ENCODE measurements at places on chromosomes 7 and 10.

DNA sequence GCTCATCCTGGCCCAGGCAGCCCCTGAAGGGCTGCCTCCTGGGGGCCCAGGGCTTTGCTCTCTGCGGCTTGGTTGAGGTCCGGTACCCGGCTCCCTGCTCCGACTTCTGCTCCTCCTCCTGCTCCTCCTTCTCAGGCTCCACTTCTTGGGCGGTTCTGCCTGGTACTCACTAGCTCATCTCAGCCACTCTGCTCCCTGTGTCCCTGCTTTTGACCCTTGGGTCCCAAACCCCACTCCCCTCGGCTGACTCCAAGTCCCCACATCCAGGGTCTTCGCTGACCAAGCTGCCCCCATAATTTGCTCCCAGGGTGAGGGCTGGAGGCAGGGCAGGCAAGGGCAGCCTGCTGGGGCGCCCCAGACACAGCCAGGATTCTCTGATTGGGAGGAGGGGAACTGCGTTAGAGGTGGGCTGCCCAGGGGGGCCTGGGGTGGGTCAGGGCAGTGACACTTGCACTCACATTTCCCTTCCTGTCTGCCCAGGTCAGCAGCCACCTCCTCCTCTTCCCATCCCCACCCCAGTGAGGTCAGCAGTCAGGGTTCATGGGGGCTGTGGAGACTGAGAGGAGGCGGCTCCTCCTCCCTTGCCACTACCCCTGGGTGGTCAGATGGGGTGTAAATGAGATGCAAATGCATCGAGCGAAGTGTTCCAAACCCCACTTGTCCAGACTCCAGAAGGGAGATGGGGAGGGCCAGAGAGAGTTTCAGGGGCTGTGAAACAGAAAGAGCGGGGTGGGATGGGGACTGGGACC is 2.2 kb downstream of the SMARCD3 start:
- no peak for DNase-seq

DNA sequence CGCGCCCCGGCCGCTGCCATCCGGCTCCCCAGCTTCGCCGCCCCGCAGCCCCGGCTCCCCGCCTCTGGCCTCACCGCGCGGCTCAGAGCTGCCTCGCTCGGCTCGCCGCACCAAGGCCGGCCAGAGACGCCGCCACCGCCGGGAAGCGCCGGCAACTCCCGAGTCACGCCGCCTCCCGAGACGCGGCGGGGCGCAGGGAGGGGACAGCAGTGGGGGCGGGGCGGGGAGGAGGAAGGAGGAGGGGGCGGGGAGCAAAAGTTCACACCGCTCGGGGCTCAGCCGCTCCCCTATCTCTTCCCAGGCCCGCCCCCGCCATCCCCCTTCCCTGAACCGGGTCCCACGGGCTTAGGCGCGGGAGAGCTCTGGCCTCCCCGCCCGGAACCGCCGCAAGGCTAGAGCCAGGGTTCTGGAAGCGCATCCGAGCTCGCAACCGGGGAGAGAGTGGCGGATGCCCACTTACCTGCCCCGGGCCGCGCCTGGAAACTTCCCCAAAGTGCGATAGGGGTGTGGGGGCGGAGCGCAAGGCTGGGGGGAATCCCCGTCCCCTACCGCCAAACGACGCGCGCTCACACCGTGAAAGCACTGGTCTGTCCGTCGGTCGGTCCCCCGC is 1.0 kb downstream of the CHST15 start:
- DNase-seq, result peak; percentile 53

- DNase-seq, result no peak
These were observed 6.1 kb downstream of the MARVELD1 start for GRCh38 chr10:97719602-97720001.

GRCh38 chr10:93799155-93799708 is 41.5 kb downstream of the LGI1 start:
- no peak for DNase-seq

DNA sequence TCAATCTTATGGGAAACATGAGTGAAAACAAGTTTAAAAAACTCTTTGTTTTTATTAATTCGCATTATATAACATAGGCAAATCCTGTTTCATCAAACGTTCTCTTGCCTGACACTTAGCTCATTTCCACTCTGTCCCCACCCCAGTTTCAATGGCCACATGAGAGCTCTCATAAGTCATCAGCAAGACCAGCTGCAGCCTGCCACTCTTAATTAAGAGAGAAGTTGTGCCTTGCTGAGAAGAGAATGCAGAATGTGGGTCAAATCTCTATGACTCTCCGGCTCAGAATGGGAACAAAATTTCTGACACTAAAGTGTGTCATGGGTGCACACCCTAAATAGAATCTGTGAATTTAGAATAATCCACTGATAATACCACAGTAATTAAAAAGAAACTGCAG is 39.6 kb downstream of the ASAH2 start:
- no peak for DNase-seq

DNA sequence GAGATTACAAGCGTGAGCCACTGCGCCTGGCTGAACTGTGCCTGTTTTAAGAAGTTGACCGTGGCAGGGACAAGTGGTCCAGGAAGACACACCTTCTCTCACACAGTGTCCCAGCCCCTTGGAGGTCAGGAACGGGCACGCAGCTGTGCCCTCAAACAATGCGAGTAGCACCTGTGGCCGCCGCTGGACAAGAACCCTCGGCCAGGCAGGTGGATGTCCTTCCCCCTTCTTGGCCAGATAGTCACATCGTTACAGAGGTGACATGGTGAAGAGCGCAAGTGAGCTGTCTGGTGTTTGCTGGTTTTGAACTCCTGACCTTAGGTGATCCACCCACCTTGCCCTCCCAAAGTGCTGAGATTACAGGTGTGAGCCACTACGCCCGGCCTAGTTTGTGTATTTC is 8.8 kb downstream of the ZFAND2A start:
- DNase-seq, result no peak

- no peak for DNase-seq
These were observed 47.7 kb downstream of the TBXAS1 start for GRCh38 chr7:139876622-139877283.

DNA sequence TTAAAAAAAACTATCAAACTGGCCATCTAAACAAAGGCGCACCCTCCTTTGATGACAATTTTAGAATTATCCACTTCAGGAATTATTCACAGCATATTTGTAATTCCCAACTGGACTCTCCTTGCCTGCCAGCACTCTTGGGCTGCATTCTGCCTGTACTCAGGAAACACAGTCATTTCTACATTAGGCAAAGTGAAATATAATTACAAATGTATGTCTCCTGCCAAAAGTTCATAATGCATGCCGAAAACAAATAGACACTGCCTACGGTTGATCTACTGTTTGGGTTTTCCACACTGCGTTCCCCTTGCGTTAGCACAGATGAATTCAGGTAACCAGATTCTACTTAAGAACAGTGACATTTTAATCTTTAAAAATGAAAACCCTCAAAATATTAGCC is 1.9 kb downstream of the HGF start:
- no peak for DNase-seq

GRCh38 chr10:74956555-74957111 is 130.2 kb downstream of the KAT6B start:
- DNase-seq, result no peak

DNA sequence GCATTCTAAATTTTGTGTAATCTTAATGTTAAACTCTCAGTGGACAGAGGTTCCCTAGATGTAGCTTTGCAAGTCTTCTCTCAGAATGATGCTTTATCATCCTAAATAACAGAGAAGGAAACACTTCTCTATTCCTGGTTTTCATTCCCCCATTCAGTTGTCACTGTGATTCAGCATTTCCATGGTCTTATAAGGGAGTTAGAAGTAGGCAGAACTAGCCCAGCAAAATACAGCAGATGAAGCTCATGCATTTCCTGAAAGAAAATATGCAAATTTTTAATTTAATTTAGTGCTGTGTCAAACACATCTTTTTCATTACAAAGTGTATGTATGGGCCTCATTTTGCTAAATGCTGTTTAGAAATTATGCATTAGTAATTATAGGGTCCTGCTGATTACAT is 70.1 kb downstream of the ITPRID1 start:
- no peak for DNase-seq

DNA sequence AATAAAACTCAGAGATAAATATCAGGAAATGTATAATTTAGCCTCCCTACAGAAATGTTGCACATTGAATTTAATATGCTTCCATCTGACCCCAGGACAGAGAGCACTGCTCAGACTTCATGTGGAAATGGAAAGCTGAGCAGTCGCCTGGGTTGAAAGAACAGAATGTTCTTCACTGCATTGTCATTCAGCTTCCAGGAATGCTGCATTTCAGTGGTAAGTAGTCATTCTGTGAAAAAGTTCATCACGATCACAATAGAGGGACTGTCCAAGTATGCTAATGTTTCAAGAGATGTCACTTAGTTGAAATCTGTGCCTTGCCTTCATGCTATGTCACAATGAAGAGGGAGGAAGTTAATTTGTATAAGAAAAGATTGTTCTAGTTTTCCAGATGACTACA is 147.3 kb downstream of the NRCAM start:
- DNase-seq, result no peak

- no peak for DNase-seq
These were observed 157.0 kb downstream of the PTPN20 start for GRCh38 chr10:47067949-47068940.

- no peak for DNase-seq
These were observed 519.1 kb upstream of the GALNT17 start for GRCh38 chr7:70612811-70613210.

GRCh38 chr7:69780379-69780778 is 182.1 kb downstream of the AUTS2 start:
- DNase-seq, result no peak

DNA sequence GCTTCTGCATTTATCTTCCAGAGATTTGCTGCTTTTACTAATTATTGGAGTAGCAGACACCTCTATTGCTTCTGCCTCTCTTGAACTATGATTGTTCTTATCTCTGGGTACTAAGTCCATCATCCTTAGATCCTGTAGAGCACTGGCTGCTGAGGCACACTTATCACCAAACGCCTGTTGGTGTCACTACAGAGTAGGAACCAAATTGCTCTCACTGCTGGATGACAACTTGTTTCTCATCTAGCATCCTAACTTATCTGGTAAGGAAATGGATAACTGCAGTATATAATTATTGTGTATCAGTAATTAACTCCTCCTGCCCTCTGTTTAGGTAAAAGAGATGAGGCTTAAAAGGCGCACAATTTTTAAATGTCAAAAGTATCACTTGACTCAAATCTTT is 1059.4 kb downstream of the NRG3 start:
- DNase-seq, result no peak

- no peak for DNase-seq
These were observed 82.4 kb downstream of the CREM start for GRCh38 chr10:35208949-35209613.

GRCh38 chr7:47803025-47803424 is 145.2 kb downstream of the PKD1L1 start:
- DNase-seq, result no peak

- no peak for DNase-seq
These were observed 63.7 kb upstream of the IL6 start for GRCh38 chr7:22663357-22663718.
